GM19239 (cell line): ENCODE measurements at places on chromosomes 13 and 19.

GRCh38 chr19:44951179-44952159 is 3.7 kb upstream of the CLPTM1 start:
- peak; percentile 59 for DNase-seq

DNA sequence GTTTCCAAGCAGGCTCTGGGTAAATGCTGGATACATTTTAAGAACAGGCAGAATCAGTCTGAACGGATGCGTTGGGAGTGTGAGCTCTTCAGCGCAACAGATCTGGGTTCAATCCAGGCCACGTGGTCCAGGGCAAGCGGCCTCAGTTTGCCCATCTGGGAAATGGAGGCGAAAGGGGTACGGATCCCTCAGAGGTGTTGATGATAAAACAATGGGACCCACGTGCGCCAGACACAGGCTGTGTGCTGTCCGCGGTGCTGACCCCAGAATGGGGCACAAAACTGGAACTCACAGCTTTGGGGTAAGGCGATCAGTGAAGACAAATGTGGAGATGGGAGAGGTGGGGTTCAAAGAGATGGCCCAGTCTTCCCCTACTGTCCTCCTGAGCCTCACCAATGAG is 13.1 kb upstream of the PDE4C start:
- no peak for DNase-seq

GRCh38 chr13:111061358-111062045 is 53.6 kb upstream of the ARHGEF7 start:
- DNase-seq, result no peak

DNA sequence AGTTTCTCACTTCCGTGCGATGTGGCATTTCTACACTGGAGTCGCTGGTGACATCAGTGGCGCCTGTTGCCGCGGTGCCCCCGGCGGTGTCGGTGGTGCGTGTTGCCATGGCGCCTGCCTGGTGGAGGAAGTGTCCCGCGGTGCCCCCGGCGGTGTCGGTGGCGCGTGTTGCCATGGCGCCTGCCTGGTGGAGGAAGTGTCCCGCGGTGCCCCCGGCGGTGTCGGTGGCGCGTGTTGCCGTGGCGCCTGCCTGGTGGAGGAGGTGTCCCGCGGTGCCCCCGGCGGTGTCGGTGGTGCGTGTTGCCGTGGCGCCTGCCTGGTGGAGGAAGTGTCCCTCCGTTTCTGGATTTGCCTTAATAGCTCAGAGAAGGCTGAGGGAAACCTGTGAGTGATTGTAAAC is 127.6 kb downstream of the KDM4B start:
- no peak for DNase-seq

GRCh38 chr13:76503291-76503690 is 382.9 kb downstream of the KCTD12 start:
- no peak for DNase-seq

DNA sequence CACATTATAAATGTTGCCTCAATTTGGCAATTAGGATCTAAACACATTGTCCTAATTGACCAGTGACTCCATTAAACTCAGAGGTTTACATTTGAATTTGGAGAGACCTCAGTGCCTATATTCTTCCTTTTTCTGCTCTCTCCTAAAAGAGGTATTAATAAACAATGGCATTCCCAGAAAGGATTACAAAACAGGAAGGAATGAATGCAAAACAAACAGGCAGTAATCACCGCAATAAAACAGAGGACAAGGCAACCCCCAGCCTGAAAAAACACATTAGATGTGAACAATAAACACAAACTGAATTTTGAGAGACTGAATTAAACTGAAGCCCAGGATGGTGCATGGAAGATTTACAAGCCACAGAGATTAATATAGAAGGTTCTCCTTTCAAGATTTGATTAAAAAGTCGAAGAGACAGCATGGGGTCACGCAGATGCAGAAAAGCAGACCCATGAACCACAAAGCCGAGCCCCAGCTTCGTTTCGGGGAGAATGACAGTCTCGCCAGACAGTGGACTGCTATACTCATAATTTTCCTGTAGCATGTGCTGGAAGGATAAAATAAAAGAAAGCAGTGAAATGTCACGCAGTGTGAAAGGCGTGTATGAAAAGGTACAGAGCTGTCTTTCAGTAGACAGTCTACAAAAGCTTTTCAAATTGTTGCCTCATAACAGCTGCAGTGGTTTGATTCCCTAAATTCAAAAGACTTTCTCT is 503.0 kb downstream of the LIG4 start:
- DNase-seq, result no peak

- DNase-seq, result no peak
Measured at GRCh38 chr19:13788991-13789390, 6.3 kb upstream of the ZSWIM4 start.

DNA sequence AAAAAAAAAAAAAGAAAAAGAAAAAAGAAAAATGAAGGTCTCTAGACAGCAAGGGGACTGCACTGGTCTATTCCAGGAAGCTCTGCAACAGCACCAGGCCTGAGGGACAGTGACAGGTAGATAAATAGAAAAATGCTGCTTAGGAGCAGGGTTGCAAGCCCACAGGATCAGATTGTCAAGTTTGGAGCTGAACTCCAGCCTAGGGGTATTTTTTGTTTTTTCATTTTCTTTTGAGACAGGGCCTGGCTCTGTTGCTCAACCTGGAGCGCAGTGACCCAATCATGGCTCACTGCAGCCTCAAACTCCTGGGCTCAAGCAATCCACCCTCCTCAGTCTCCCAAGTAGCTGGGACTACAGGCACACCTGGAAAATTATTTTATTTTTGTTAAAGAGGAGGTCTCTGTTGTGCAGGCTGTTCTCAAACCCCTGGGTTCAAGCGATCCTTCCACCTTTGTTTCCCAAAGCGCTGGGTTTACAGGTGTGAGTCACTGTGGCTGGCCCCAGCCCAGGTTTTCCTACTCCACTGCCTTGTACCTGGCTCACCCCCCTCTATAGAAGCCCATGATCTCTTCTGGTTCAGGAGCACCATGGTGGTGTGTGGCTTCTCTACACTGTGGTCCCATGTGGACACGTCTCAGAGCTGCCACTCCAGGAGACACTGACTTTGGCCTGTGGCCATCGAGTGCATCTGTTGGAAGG is 23.9 kb downstream of the POP4 start:
- DNase-seq, result no peak

DNA sequence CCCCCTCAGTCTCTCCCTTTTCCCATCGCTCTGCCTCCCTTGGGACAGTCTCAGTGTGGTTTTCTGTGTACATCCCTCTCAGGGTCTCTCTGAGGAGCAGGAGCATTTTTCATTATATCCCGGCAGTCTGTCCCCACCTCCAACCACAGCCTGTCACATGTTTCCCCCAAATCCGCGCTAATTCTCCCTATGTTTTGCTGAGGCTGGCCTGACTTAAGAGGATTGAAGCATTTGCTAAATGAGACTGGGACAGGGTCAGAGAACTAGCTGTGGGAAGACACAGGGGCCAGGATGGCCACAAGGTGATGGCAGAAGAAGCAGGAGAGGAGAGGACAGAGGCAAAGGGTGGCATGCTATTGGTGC is 5.5 kb downstream of the TPRX1 start:
- DNase-seq, result no peak

- peak; percentile 10 for DNase-seq
Measured at GRCh38 chr13:41811588-41812021, 149.3 kb downstream of the VWA8 start.

DNA sequence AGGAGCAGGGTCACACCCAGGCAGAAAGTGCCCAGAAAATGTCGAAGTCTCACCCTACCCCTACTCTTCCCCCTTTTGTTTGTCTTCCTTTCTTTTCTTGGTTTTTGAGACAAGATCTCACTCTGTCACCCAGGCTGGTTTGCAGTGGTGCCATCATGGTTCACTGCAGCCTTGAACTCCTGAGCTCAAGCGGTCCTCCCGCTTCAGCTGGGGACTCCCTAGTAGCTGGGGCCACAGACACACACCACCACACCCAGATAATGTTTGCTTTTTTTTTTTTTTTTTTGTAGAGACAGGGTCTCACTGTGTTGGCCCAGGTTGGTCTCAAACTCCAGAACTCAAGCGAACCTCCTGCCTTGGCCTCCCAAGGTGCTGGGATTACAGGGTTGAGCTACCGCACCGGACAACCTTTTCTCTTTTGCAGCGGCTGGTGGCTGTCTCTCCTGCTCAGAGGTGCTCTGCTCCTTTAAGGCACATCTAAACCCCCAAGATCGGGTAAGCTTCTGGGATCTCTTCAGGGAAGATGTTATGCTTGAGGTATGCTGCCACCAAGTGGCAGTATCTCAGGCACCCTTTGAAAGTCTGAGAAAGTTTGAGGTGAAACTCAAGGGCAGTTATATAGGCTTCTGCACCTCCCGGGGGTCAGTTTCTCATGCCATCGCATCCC is 22.4 kb upstream of the EBI3 start:
- no peak for DNase-seq

- DNase-seq, result no peak
Measured at GRCh38 chr13:93320942-93321341, 94.3 kb downstream of the GPC6 start.

GRCh38 chr13:77925616-77926015 is 7.0 kb upstream of the EDNRB start:
- no peak for DNase-seq

DNA sequence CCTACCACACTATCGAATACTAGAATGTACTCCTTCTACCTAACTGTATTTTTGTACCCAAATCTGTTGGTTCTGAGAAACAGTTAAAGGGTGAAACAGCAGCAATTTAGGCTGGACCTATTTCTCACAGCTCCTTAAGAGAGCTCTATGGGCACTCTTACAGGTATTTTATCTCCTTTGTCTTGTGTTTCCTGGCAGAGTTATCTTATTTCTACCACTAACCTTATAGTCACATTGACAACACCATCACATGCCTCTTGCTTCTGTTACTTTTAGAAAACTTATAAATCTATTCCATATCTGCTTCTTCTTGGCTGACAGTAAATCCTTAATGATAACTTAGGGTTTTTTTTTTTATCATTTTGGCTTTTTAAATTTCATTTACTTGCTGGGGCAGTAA is 130.7 kb downstream of the MYO16 start:
- DNase-seq, result no peak

DNA sequence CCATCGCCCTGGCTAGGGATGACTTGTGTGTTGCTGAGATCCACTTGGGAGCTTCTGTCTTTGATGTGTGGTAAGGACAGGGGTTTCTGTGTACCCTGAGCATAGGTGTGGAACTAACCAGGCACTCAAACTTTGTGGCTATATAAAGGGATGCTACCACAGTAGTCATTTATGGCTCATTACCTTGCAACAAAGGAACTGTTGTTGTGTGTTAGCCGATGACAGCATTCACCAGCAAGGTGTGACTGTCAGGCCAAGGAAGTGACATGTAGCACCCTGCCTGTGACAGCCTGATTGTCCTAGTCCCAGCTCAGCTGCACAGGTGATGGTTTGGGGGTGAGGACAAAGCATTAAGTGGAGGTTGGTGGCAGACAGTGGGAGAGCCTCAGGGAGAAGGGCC is 73.6 kb downstream of the COG3 start:
- DNase-seq, result no peak

DNA sequence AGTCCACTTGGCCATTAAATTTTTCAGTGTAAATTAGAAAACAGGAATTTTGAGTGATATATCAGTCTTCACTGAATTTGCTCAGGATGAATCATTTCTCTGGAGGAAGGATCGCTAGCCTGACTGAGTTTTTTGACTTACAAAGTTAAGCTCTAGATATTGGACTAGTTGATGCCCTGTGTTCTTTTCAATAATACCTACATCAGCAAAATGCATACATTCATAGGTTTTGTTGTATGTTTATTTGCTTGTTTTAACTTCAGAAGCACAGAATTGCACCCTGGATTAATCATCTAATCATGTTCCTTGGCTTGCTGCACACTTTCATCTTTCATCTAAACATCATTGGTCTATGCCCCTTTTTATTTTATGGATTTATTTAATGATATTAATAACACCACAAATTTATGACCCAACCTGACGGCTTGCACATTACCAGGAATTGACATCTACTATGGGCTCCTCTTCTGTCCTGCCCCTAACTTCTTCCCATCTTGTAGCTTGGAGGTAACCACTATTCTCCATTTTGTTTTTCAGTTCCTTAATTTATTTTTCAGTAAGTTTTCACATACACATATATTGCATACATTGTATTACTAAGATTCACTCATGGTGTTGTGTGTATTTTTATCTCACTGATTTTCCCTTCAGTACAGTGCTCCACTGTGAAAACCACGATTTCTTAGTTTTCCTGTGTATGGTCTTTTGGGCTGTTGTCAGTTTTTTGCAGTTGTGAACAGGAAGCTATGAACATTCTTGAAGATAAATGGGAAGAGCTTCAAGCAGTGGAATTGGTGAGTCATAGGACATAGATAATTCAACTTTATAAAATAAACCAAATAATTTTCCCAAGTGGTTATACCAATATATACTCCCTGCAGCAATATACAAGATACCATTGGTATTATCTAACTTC is 23.3 kb downstream of the COMMD6 start:
- no peak for DNase-seq

- no peak for DNase-seq
Measured at GRCh38 chr13:59133903-59134302, 1029.8 kb downstream of the DIAPH3 start.

- no peak for DNase-seq
Measured at GRCh38 chr19:12513531-12514061, 29.0 kb upstream of the ZNF709 start.

DNA sequence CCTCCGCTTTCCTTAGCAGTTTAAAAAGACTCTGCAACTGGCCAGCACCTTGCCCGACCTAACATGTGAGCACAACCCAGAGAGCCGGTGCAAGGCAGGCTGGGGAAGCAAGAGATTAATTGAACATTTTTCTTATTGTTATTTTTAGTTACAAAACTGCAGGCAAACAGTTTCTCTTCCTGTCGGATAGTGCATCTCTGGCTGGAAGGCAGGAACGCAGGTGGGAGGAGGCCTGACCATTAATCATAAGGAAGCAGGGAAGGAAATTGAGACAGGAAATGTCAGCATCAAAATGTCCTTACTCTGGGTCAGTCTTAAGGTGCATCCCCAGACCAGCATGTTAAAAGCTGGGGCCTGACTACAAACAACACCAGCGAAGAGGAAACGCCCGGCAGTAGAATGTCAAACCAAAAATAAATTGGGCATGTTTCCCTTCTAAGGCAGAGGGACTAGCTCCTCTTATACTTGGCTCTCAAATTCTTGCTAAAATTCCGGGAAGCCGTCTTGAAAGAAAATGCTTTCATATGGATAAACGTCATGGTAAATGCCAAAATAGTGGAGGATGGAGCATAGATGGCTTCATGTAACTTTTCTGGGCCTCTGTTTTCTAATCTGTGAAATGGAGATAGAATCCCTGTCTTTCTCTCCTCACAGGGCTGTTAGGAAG is 226.8 kb downstream of the RAP2A start:
- no peak for DNase-seq

DNA sequence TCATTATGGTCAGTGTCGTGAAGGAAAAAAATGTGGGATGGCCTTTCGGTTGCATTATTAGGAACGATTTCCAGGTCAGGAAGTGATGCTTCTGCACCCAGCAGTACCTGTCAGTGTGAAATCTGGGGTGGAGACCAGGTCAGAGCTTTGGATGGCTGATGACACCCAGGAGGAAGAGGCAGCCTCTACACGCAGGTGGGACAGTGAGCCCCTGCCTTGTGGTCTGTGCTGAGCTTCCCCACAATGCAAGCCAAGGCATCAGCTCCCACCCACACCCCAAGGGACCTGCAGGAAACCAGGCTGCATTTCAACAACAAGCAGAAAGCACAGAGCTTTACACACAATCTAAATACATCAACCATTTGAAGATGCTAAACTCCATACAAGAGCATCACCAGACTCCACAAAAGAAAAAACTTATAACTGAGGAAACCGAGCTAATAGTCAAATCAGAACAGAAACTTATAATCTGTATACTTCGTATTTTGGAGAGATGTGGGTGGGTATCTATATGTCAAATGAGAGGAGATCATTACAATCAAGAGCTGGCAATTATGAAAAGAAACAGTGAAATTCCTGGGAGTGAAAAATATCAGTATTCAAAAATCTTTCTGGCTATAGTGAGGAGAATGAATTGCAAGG is 130.1 kb downstream of the ZDHHC20 start:
- no peak for DNase-seq
